ENCODE measurements at places on chromosomes 1 and 21.

GRCh38 chr1:179087665-179088064 lies 5.8 kb downstream of the TOR3A start:
- DNase-seq: no peak

GRCh38 chr1:39196244-39197215 lies 8.0 kb upstream of the MACF1 start:
- peak; percentile 72 for DNase-seq

GRCh38 chr1:113133038-113133437 lies 60.0 kb downstream of the LRIG2 start:
- peak; percentile 30 for DNase-seq

DNA sequence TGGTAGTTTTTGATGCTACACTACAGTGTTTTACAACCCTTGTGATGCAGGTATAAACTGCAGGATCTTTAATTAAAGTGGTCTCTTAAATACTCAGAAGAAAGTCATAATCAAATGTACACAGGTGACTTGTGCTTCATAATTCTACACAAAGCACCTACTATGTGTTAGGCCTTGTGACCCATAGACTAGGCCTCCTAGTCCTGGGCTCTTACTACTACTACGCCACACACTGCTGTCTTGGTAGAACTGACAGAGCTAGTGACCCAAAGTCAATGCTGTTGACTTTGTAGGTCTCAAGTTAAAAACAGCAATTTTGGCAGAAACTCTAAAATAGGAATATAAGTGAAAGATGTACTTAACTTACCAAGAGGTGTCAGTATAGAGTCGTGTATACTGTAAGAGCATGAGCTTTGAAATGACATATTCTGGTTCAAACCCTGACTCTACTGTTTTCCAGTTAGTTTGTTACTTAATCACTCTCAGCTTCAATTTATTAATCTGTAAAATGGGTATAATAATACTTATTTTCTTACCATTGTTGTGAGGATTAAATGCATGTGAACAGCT lies 48.6 kb upstream of the LMO4 start:
- no peak for DNase-seq

DNA sequence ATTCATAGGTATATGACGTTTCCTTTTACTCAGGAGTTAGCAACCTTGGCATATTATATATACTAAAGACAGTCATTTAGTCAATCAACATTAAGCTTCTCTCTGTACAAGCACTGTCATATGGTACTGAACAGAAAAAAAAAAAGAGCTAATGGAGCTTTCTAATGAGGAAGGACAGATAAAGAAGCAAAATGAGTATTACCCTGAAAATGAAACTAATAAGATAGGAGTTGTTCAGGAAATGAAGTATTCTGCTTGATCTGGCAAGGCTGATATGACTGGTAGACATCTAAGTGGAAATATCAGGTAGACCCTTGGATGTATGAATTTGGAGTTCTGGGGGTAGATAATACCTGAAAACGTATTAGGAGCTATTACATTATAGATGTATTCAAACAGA lies 4.3 kb upstream of the IKBKE start:
- no peak for DNase-seq

DNA sequence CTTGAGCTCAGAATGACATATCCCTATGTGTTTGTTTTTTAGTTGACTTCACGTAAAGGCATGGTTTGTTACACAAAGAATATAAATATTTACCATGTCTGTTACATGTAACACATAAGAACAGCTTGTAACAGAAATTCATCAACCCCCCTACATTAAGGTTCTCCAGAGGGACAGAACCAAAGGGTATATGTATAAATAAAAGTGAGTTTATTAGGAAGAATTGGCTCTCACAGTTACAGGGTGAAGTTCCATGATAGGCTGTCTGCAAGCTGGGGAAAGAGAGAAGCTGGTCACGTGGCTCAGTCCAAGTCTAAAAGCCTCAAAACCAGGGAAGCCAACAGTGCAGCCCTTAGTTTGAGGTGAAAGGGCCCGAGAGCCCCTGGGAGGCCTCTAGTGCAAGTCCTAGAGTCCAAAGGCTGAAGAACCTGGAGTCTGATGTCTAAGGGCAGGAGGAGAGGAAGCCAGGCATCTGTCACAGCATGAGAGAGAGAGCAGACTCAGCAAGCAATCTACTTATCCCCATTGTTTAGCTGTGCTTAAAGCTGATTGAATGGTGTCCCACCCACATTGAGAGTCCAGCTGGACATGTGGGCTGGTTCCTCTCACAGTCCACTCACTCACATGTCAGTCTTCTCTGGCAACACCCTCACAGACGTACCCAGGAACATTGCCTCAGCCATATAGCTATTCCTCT lies 15.8 kb downstream of the THRAP3 start:
- no peak for DNase-seq

- DNase-seq: peak; percentile 34
These were observed 123.8 kb downstream of the PCBP3 start for GRCh38 chr21:45767071-45768006.

- DNase-seq: no peak
These were observed 768 bp upstream of the RIIAD1 start for GRCh38 chr1:151720554-151720953.

DNA sequence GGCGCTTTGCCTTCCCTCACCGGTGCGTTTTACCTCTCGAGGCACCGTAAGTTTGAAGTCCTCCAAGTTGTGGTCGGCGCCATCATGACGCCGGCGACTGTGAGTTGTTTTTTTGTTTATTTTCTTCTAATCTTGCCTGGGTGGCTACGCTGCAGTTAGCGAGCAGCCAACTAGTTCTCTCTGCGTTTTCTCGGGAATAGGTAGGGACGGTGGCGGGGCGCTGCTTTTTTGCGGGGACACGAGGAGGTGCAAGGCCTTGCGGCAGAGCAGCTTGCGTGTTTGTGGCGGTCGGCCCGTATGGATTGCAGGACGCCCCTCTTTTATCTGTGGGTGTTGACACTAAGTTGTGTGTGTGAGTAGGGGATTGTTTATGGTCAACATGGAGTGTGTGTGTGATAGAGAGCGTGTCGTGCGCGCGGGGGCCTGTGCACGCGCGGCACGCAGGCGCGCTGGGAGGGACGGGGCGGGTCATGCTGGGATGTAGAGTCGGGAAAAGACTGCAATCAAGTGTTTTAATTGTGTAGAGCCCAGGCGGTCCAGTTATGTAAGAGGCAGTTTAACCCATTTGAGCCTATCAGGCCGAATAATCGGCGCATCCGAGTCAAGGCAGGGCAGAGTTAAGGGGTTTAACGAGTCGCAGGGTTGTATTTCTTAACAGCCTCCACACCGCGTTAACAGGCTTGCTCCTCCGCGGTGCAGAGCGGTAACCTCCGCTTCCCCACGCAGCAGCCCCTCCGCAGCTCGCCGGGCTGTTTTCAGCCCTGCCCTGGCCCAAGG lies 1.2 kb upstream of the NEGR1 start:
- DNase-seq: no peak

- DNase-seq: no peak
These were observed 6.9 kb upstream of the SIPA1L2 start for GRCh38 chr1:232636799-232637198.

DNA sequence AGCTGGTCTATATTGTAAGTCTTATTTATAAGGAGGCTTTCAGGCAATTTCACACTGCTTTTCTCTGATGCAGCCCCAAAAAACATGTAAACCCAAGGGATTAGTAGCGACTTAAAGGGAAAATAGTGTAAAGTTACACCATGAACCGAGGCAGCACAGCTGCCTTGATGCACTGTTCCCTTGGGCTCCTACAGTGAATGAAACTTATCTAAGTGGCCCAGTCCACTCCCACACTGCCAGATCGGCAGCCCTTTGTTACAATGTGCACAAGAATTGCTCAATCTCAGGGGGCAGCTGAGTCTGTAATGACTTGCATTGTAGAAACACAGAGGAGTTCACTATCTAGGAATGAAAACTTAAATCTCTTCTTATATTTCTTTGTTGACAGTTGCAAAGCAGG lies 120.8 kb upstream of the ADGRL2 start:
- DNase-seq: no peak

GRCh38 chr1:18854331-18855025 lies 5.0 kb downstream of the TAS1R2 start:
- no peak for DNase-seq

DNA sequence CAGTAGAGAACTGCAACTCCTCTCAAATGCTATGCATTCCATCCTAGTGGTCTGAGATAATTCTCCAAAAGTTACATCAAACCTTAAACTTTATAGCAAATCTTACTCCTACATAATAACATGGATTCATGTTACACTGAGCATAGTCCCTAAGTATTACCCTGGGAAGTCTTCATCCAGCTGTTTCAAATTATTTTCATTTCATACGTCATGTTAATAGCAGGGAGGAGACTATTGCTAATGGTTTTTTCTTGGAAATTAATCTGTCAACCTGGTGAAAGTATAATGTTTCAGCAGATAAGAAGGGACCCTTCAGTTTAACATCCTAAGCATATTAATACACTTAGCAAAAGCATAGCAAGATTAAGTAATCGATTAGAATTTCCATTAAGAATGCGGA lies 318.1 kb downstream of the USP25 start:
- DNase-seq: no peak

GRCh38 chr1:93542398-93542797 lies 94.5 kb downstream of the FNBP1L start:
- no peak for DNase-seq

DNA sequence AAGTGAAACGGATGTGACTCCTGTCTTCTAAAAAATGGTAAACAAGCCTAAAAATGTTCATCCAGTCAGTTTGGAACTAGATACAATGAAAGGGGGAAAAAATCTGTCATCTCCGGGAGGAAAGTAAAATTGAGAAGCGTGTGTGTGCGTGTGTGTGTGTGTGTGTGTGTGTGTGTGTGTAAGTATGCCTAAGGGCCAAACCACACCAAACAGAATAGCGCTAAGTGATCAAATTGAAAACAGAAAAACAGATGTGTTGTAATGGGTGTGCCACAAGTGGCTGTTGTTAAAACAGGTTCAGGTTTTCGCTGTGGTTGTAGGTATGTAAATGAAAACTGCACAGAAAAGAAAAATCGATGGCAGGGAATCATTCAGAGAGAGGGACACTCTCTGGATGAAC lies 106.7 kb downstream of the RNF220 start:
- DNase-seq: no peak

DNA sequence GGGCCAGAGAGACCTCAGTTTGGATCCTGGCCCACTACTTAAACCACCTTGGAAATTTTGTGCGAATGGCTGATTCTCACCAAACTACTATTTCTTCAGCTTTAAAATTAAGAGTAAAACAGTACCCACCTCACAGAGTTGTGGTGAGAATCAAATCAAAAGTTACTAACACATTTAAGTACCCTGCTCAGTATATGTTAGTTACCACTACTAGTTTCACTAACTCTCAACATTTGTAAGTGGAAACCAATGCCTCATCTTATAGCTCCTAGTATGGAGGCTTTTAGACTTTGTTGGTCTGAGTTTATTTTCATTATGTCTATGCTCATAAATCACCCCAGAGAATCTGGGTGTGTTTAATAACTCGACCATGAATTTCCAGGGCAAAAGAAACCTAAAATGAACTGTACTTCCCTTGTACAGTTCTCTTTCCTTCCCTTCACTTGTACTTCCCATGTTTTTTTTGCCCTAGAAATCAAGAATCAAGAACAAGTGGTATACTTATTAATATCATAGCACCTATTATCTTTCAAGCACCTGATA lies 11.6 kb upstream of the SERBP1 start:
- DNase-seq: no peak

GRCh38 chr1:160726114-160726497 lies 12.9 kb upstream of the SLAMF7 start:
- no peak for DNase-seq

- no peak for DNase-seq
These were observed 333.2 kb downstream of the KCNH1 start for GRCh38 chr1:210800756-210801155.

- DNase-seq: no peak
These were observed 35.2 kb upstream of the ZNF326 start for GRCh38 chr1:89959719-89960118.

GRCh38 chr1:230797942-230798365 lies 50.8 kb downstream of the CAPN9 start:
- no peak for DNase-seq

All from stimulated activated CD4-positive, alpha-beta T cell treated with anti-CD3 and anti-CD28 coated beads, Interleukin-4, amount 100 ng/mL, for 24 hours (primary cell).